Activated CD4-positive, CD25-positive, alpha-beta regulatory T cell treated with anti-CD3 and anti-CD28 coated beads, Interleukin-2, amount 50 U/mL, for 72 hours (primary cell): ENCODE measurements at places on chromosomes 5 and 9.

DNA sequence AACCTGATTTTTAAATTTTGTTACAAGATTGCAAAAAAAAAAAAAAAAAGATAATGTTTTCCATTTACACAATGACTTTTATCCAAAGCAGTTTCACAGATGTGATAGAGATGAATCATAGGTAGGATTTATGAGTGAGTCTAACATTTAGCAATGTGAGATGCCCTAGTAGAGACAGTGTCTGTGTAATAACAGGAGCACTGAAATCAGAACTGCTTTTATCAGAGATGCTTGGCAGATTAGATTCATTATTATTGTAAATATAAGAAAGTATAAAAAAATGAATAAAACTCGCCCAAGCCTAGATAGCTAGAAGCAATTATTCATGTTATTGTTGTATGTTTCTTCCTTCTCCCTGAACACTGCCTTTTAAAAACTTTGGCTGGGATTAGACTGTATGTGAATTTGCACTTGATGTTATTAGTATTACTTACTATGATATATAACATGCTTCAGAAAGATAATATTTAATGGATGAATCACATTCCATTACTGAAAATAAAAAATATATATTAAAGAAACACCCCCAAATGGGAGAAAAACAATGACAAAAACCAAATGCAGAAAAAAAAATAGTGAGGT is 567.3 kb upstream of the KLF4 start:
- no peak for DNase-seq

GRCh38 chr9:16197578-16198370 is 644.9 kb downstream of the CCDC171 start:
- no peak for DNase-seq

DNA sequence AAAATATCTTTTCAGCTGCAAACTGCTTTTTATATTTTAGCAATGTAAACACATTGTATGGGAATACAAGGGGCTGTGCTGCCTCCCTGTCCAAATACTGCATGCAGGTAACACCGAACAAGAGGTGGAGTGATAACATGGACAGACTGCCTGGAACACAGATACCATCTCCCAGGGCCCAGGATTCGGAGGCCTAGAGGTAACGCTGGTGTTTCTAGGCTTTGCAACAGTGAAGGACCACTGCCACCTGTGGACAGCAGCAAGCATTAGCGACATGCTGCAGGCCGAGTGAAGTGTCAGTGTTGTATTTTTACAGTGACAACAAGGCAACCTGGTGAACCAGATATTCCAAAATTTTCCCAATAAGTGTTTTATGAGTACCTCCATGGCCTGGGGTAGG is 379.1 kb downstream of the DMRT2 start:
- DNase-seq: no peak

GRCh38 chr9:112349008-112349333 is 15.6 kb upstream of the PTBP3 start:
- no peak for DNase-seq

DNA sequence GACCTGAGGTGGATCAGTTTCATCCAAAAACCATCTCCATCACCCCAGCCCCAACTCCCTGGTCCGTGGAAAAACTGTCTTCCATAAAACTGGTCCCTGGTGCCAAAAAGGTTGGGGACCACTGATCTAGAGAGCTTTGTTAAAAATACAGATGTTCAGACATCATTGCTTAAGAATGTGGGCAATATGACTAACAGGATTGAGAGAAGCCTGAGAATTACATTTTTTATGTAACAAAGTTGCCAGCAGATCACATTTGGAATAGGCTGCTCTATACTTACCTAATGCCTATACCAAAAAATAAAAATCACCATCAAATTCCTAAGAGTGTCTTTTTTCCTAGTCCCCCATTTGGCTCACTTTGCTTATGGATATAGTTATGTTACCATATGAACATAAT is 143.3 kb downstream of the RAPGEF6 start:
- no peak for DNase-seq

- DNase-seq: peak; percentile 40
These were observed 763 bp downstream of the TJP2 start for GRCh38 chr9:69174616-69175463.

GRCh38 chr9:80030801-80031200 is 459.0 kb downstream of the TLE4 start:
- DNase-seq: no peak

DNA sequence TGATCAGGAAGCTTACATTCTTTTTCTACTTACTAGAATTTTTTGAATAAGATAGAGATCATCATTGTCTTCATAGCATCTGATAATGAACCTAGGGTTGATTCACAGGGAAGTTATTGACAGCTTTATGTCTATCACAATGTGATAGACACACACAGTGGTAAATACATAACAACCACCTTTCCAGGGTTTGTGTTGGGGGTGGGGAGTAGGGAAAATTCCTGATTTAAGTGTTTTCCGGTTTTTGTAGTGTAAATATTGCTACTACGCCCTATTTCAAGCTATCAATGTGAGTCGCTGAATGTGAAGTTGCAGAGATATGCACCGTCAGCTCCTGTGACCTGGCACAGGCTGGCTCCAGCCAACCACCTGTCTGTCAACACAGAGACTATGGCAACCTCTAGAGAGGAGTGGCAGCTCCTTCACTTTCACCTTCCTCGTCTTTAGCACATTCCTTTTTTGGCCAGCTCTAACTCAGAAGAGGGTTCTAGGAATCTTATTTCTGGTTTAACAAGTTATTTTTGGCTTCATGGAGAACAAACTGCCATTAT is 224.9 kb downstream of the MAT2B start:
- no peak for DNase-seq

- DNase-seq: no peak
These were observed 33.4 kb downstream of the TMEM252 start for GRCh38 chr9:68507130-68507805.

- no peak for DNase-seq
These were observed 817.8 kb downstream of the TLE1 start for GRCh38 chr9:80871596-80871995.

GRCh38 chr5:151665613-151666012 is 21.1 kb downstream of the SPARC start:
- no peak for DNase-seq

DNA sequence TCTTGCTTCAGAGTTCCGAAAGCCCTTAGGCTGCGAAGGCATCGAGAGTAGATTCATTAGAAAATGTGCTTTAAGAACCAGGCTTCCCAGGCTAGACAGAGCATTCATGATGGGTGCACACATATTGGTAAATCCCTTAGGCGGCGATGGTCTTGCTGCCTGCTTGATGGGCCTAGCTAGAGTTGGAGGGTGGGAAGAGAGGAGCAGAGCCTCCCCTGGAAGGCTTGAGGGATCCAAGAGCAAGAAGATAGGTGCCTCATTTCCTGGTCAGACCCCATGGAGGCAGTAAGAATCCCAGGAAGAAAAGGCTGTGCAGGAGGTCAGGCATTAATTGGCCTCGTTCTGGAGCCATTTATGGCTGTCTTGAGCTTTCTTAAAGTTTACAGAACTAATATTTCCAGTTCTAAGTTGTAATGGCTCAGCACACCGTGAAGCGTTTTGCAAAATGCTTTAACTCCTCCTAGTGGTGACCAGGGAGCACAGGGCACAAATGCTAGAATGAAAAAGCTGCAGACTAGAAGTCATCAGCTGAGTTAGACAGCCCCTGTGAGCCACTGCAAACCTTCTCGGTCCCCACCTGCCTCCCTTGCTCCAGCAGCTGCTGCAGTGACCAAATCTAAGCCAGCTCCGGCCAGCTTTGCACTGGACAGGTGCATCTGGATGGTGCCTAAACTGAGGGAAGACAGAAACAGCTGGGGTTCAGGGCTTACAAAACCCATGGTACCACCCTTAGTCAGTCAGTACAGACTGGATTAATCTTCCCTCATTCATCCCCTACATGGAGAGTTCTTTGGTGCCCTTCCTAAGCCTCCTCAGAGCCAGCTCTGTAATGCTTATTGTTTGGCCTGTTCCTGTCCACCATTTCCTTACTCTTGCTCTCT is 14.7 kb downstream of the SLC45A2 start:
- DNase-seq: no peak

DNA sequence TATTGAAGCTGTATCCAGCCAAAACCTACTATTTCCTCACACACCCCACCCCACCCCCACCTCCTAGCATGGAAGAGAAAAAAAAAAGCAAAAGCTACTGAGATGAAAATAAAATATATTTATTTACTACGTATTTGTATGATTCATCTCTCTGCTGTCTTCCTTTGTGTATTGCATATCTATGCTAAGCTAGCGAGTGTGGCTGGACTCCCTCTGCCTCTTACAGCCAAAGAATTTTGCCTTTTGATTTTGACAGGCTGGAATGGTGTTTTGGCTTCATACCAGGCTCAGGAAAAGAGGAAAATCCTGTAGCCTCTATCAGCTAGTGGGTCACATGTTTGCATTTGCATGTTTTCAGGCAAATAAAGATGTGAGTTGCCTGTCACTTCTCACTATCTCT is 2.2 kb downstream of the ABLIM3 start:
- DNase-seq: no peak

DNA sequence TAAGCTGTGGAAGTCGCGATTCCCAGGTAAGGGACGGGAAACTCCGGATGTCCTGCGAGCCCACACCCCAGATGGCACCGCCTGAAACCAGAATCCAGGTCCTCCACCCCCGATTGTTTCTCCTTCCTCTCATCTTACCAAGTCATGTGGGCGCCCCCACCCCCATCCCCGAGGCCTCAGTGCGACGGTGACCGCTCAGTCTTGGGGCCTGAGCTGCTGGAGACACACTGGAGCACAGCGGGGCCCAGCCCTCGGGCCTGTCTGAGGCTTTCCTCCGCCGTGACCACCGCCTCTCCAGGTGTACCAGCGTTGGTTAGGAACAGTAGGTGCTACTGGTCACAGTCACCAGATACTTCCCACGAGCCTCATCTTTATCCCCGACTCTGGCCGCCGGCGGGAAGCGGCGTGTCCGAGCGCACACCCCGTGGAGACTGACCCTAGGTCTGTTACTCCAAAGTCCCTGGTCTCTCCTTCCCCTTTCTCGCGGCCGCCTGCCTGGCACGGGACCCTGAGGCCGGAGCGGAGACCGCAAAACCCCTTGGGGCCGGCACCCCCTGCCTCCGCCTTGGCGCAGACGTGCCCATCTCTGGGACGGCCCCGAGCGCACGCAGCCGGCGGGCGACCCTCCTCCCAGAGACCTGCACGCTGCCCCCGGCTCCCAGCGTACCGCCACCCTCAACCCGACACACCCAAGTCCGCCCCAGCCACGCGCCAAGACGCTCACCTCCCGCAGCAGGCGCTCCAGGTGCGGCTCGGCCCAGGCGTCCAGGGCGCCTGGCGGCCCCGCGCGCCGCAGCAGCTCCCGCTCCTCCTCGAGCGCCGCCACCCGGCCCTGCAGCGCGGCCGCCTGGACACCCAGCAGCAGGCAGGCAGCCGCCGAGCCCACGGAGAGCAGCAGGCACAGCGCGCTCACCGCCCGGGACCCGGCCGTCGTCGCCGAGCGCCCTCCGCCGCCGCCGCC is 733 bp downstream of the COL23A1 start:
- no peak for DNase-seq

DNA sequence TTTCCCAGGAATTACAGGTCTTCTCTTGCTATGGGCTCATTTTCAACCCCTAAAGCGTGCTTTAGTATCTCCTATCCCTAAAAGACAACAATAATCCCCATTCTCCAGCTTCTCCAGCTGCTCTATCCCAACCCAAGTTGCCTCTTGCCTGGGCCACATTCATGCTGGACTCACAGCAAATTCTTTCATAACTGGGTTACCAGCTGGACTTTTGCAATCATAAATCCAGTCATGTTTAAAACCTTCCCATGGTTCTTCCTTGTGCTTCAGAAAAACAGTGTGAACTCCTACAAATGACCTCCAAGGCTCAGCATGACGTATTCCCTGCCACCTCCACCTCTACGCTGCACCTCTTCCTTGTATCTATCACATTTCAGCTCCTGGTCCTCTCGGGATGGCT is 346.9 kb downstream of the GADD45G start:
- DNase-seq: no peak

- no peak for DNase-seq
These were observed 60.4 kb upstream of the COL15A1 start for GRCh38 chr9:98883276-98883675.

DNA sequence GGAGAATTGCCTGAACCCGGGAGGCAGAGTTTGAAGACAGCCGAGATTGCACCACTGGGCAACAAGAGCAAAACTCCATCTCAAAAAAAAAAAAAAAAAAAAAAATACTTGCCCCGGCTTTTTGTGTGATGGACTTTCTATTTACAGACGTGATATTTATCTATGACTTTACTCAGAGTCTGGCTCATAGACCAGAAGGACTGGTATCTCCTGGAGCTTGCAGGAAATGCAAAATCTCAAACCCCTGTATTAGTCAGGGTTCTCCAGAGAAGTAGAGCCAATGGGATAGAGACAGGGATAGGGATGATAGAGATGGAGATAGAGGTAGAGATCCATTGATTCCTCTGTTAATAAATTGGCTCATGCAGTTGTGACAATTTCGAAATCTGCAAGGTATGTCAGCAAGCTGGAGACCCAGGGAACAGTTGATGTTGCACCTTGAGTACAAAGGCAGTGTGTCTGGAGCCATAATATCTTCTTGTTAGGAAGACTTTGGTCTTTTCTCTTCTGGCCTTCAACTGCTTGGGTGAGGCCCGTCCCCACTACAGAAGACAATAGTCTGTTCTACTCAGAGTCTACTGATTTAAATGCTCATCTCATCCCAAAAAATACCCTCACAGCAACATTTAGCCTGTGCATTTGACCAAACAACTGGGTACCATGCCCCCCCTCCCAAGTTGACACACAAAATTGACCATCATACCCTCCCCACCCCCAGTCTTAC is 195.4 kb upstream of the MSX2 start:
- no peak for DNase-seq

DNA sequence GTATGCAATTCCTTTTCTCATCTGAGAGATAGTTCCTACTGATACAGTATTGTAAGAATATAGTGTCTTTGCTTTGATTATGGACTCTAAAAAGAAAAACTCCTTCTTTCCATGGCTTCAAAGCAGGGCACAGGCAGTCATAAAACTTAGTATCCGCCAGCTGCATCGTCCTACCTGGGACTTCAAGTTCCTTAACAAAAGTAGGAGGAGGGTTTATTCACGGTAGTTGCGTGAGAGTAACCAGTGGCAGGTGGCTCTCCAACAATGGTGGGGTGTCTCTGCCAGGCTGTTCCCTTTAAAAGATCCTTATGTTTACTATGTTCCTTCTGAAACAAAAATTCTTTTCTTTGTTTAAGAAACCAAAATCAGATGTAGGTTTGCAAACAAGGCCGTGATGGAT is 173.5 kb upstream of the DMAC1 start:
- DNase-seq: no peak

DNA sequence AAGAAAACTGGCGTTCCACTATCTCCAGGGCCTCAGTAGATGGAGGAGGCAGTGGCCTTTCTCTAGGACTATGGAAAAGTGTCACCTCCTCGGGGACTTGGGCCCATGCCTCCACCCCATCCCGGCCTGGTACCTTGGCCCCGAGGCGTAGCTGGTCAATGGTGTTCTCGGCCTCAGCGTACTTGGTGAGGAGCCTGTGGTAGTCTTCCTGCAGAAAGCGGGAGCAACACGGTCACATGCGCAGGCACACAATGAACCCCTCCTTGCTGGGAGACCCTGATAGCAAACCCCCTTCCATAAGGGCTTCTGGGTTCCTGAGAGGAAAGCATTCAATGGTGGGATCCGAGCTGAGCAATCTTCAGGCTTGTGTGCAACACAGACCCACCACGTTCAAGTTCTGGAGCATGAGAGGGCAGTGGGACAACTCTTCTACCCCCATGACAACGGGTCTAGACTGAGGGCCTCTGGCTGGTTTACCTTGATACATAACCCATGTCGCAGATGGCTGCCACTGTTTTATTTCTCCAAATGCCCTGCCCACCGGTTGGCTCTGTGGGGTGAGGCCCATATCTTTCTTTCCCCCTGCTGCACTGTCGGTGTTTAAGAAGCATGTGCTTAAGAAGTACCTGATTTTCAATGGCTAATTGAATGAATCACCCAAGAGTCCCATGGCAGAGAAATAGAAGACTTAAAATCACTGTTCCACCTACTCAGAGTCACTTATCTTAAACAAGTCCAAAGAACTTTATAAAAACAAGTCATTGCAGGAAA is 13.6 kb downstream of the AKNA start:
- DNase-seq: no peak
